ENCODE measurements at places on chromosomes 2 and 18.
A peak's percentile ranks its signal among the peaks of the same experiment; 100 is the strongest.

DNA sequence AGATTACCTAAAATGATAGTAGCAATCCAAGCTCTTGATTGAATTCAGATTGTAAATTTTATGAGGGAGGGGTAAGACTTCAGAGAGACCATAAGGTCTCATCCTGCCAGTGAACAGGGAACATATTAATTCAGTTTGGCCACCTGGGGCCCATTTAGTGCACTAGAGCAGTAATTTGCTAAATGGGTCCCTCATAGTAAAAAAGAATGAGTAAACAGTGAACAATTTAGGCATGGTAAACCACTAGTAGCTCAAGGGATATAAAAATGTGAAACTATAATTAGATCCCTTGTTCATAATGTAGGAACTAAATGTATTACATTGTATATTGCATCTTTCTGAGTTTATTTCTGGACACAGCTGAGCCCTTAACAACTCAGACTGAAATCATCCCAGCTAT is 4.9 kb upstream of the PHLPP1 start:
- DNase-seq: peak; percentile 14

- no peak for DNase-seq
These were observed 151.5 kb upstream of the MYCN start for GRCh38 chr2:15788830-15789229.

GRCh38 chr2:3628800-3629199 is 29.2 kb upstream of the ALLC start:
- no peak for DNase-seq

DNA sequence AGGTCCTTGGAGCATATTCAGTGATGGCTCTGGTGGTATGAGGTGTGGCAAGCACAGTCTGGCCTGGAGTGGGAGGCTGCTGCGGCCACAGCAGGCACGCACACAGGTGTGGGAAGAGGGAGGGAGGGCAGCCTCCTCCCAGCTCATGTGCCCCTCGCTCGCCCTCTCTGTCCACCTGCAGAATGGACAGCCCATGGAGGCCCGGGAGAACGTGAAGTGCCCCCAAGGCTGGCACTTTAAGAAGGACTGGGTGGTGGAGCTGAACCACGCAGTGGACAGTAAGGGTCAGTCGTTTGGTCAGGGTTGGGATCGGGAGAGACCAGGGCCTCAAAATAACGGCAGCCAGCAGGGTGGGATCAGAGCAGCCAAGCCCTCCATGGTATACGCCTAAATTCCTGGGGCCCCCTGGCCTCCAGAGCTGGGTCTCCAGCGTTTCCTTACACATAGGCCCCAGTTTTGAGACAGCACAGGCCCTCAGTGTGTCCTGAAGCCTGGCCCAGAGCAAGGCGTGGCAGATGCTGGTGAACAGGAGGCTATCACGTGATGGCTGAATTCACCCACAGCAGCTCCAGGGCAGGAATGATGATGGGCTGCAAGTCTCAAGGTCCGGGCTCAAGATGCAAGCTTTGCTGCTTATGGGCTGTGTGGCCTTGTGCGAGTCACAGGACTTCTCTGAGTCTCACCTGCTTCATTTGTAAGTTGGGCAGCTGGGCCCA is 47.9 kb downstream of the FER1L5 start:
- no peak for DNase-seq

DNA sequence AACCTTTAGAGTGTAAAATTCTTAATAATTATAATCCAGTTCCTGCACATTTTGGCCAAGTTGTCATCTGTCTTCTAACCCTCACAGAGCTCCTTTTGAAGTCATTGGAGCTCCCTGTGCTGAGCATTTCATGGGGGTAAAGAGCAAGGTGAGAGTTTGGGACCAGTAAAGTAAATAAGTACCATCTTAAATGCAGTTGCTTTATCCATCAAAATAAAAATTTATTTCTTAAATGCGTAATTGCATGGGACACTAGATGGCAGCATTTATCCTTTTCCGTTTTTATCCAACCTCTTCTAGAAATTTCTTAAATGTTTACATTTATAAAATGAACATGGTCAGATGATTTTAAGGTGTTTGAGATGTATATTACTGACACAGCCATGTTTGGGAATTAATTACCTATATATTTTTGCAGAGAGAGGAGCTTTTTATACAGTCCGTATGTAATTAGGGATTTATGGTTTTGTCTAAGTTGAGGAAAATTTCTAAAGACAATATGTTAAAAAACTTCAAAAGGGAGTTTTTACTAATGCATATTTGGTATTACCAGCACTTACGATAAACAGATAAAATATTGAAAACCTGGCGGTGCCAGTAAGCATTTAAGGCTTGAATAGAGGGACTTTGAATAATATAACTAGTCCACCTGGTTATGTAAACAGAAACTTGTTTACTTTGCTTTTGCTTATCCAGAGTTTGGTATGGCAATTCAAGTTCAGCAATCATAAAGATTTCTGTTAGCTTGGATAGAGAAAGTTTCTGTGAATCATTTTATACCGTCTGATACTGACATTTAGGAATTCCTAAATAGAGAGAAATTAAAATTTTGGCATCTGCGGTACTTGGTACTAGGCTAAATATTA is 54.5 kb downstream of the ACSL3 start:
- peak; percentile 45 for DNase-seq

DNA sequence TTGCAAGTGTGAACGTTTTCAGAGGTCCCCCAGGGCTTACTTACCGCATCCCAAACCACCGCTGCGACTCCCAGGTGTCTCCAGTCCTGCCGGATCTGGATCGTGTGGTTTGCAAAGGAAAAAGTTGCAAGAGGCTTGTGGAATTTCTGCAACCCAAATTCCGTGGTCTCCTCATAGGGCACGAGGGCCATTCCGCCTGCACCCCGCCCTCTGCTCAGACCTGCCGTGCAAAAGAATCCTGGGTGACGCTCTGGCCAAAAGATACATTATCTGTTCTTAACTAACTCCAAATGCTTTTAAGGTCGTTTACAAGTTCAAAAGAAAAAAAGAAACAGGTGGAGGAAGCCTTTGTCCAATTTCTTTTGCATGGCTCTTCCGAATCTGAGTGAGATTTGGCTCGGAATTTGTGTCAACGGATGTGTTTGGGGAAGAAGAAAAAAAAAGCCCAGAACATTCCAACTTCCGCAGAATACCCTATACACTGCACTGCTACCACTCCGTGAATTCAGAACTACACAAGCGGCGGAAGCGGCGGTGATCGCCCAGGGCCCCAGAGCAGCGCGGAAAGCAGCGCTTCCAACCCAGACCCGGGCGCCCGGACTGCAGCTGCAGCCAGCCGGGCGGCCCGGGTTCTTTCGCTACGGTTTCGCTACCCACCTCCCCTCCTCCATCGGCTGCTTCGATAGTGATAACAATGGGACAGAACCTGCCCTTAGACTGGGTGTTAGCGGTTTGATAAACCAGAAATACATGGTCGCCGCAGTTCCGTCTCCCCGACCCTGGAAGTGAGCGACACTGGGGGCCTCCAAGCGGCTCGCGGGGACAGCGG is 795 bp downstream of the METTL21A start:
- peak; percentile 77 for DNase-seq

GRCh38 chr2:84770280-84770679 is 110.6 kb downstream of the TRABD2A start:
- DNase-seq: no peak

GRCh38 chr2:207892716-207893402 is 123.2 kb upstream of the FZD5 start:
- peak; percentile 56 for DNase-seq

GRCh38 chr2:28880193-28880592 is 10.1 kb upstream of the TRMT61B start:
- no peak for DNase-seq

DNA sequence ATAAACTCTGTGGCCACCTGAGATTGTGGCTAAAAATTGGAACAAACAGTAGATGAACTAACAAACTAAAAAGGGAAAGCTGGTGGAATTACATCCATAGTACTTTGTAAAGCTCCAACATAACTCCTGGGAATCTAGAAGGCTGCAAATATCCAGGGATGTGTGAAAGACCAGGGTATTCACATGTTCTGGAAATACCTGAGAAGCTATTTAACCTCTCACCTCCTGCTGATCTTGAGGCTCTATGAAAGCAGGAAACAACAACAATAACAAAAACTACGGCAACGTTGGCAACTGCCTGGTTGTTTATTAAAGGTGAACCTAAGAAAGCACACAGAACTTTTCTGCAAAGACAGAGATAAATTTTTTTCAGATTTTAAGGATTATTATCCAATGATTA is 171.3 kb downstream of the CCDC178 start:
- DNase-seq: no peak

GRCh38 chr18:48669991-48670750 is 131.3 kb downstream of the CTIF start:
- DNase-seq: no peak

GRCh38 chr2:207394203-207394781 is 135.5 kb upstream of the CREB1 start:
- peak; percentile 43 for DNase-seq

DNA sequence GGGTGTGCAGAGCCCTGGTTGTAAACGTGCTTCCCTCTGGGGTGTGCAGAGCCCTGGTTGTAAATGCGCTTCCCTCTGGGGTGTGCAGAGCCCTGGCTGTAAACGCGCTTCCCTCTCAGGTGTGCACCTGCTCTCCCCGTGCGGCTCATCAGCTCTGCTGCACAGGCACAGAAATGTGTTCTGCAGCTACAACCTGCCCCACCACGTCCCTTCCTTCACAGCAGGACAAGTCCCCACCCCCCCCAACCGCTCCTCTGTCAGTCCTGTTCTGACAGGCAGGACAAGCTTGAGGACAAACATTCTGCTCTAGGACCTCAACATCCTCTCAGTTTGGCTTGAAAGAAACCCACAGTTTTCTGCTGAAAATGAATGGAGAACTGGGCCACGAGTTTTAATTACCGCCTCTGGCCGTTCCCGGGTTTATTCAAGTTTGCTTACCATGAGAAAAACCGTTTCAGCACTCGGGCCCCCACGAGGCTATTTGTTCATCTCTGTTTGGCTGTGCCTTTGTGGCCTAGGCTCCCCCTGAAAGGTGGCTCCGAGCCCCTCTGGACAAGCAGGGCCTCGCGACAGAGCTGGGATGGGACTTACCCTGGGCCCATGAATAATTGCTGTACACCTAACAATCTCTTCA is 81.0 kb upstream of the ASB18 start:
- no peak for DNase-seq

DNA sequence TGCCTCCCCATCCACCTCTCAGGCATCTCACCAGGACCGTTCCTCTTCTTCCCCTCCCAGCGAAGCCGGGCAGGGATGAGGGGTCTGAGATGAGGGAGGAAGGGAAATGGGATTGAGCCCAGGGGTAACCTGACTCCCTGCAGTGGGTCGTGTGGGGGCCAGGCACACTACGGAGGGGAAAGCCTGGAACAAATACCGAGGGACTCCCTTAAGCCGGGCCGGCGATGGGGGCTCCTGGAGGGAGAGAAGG is 250 bp upstream of the SPEG start:
- DNase-seq: no peak

DNA sequence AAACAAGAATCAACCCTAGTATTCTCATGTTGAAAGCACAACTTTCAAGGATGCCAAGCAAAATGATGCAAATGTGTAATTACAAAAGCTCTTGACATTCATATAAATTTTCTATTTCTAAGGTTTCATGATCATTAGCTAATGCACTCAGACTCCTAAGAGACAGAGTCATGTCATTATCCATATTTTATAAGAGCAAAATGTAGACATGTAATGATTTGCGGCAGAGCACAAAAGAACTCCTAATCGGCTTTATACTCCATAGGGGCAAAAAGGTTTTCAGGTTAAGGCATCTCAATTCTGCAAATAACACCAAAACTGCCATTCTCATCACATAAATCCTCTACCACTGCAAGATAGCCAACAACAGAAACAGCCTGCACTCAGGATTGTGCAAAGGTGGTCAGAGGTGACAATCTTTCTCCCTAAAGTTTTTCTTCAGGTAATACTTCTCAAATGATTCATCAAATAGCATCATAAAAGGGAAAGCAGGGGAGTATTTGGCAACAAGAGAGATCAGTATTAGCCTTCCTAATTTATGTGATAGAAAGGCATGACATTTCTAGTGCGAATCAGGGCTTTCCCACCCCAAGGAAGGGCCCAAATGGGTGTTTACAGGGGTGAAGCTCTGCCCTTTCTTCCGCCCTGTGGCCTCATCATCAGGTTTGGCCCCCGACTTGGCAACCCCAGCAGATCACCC is 64.7 kb downstream of the STK39 start:
- DNase-seq: no peak

DNA sequence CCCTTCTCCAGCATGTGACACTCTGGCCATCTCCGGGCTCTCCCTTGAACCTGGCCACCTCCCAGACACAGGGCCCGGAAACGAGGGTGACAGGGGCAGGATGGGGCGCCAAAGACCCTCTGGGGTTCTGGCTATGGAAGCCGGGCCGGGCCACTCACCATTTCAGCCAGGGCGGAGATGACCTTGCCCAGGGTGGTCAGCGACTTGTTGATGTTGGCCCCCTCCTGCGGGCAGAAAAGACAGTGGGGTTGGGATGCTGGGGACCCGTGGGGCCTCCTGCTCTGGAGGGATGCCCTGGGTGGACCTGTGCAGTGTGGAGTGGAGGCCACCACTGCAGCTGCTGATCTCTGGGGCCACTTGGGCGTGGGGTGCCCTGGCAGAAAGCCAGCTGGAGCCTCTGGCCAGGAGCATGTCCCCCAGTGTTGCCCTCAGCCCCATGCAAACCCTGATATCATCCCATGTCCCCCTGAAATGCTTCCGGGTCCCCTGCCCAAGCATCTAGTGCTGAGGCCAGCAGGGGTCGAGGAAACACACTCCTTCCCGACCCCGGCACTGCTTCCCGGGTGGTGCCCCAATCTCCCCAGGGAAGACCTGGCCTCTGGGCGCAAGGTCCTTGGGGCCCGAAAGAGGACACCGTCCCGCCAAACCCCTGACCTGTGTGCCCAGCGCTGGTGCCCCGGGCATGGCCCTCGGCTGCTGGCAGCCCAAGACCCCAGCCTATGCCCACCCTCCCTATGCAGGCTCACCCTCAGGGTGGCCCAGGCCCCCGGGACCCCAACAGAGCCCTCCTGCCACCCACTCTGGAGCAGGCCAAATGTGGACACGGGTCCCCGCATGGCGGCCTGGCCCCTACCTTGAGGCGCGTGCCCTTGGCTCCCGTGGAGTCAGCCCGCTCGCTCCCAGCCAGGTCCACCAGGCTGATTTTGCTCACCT is 36.9 kb downstream of the KIF1A start:
- DNase-seq: no peak

DNA sequence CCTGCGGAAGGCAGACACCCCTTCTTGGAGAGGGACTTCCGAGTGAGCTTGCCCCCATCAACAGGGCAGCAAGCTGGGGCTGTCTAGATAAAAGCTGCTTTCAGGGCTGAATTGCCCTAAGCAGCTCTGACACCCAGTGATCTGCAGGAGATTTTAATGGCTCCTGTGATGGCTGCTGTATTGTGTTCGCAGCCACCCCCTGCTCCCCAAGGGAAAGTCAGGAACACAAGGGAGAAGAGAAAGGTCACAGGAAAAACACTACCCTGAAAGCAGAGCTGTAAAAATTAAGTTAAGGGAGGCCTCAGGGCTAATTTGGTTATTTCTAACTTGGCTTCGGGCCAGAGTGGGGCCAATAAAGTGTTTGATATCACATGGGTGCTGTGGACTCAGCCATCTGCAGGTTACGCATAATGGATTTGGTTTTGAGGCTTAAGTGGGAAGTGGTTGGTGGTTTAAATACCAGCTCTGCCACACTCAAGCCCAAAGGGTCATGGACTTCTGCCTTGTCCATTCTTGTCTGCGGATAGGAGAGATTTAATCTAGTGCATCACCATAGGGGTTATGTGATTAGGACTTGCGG is 147.6 kb downstream of the CLIP4 start:
- peak; percentile 7 for DNase-seq

GRCh38 chr2:178756343-178756742 is 50.9 kb downstream of the TTN start:
- DNase-seq: no peak

Measured in astrocyte of the spinal cord (primary cell).